IPS DF 6.9 (cell line): ENCODE measurements at places on chromosomes 3 and 15.
A peak's percentile ranks its signal among the peaks of the same experiment; 100 is the strongest.

GRCh38 chr3:3127432-3128010, 781 bp downstream of the TRNT1 start:
- no peak for DNase-seq

- DNase-seq = no peak
Measured at GRCh38 chr15:48307586-48307985, 23.6 kb upstream of the DUT start.

GRCh38 chr3:57142411-57142723, 22.8 kb downstream of the IL17RD start:
- no peak for DNase-seq

DNA sequence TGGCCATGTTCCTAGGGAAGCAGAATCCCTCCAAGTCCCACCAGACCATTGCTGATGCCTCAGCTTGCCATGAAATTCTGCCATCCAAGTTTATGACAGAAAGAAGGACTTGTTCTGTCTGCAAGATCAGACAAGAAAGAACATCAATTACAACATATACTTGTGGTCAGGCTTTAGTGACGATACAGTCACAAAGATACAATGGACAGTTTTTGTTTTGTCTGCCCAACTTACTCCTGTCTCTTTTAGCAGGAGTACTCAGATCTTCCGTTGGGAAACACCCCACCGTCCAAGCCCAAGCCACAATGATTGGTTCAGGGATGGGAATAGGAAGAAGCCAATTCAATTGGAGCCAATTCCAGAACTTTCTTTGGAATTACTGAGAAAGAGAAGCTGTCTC, 15.7 kb downstream of the KLHL6 start:
- no peak for DNase-seq

- no peak for DNase-seq
Measured at GRCh38 chr3:37898424-37898823, 36.7 kb downstream of the CTDSPL start.

GRCh38 chr3:33044676-33045075, 52.3 kb downstream of the GLB1 start:
- DNase-seq = no peak

- DNase-seq = no peak
Measured at GRCh38 chr3:118977118-118977517, 57.5 kb downstream of the IGSF11 start.

DNA sequence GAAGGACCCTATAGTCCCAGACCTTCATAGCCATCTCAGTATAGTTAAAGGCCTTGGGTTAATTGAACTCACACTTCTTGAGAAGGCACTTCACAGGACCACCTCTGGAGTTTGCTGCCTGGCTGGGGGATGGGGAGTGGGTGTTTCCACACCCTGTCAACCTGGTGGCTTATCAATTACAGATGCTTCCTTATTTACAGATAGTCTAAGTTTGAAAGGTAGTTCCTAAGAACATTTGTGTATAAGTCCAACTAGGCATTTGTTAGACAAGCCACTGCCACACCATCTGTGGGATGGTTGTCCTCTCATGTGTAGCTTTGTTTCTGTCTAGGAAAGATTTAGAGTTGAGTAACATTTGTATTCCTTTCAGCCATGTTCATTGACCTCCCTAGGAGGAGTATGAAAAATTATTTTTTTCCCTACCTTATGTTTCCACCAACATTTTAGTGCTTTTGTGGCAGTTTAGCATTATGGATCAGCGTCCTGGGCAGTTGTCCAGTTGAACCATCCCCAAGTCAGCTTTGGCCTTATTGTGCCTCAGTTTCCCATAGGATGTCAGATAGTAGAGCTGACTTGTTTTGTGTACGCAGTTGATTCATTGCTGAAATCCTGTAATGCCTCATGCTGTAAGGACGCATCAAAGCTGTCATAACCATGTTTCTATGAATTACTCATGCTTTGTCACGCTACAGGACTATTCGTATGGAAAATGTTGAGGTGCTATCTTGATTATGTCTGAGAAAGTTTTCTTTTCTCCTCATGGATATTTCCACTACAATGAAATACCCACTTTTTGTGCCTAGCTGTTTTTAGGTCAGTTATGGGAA, 21.2 kb upstream of the SIAH2 start:
- no peak for DNase-seq

- no peak for DNase-seq
Measured at GRCh38 chr15:38672814-38673670, 108.4 kb upstream of the RASGRP1 start.

DNA sequence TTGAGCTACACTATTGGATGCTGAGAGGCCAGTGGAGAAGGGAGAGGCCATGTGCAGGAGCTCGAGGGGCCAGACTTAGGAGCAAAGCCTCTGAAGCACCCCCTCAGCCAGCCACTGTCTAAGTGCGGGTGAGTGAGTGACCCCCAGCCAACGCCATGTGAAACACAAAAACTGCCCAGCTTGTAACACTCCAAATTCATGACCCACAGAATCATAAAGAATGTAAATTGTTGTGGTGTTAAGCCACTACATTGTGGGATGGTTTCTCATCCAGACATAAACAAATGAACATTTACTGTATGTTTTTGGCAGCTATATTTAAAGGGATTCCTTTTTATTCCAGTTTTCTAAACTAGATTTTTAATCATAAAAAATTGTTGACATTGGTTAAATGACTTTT, 27.2 kb upstream of the TMEM158 start:
- DNase-seq = no peak

DNA sequence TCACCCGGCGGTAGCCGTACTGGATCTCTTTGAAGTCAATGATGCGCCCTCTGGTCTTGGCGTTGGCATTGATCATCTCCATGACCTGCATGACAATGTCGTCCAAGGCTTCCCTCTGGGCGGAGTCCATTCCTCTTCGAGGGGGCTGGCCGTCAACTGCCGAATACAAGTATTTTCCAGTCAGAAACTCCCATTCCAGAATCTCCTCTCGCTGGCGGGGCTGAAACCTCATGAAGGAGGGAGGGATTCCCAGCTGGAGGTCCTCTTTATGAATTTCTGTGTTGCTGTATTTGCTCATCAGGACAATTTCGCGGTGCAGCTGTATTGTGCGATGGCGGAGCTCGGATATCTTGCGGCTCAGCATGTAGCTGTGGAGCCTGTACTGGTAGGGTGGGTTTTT, 73.4 kb downstream of the CHSY1 start:
- no peak for DNase-seq

GRCh38 chr3:12722226-12722625, 36.8 kb downstream of the TMEM40 start:
- DNase-seq = no peak

- DNase-seq = no peak
Measured at GRCh38 chr3:158355623-158356588, 215.1 kb upstream of the MLF1 start.

GRCh38 chr15:51322621-51323296, 15.6 kb downstream of the CYP19A1 start:
- DNase-seq = no peak

- DNase-seq = no peak
Measured at GRCh38 chr15:71218272-71218805, 103.1 kb downstream of the THSD4 start.

DNA sequence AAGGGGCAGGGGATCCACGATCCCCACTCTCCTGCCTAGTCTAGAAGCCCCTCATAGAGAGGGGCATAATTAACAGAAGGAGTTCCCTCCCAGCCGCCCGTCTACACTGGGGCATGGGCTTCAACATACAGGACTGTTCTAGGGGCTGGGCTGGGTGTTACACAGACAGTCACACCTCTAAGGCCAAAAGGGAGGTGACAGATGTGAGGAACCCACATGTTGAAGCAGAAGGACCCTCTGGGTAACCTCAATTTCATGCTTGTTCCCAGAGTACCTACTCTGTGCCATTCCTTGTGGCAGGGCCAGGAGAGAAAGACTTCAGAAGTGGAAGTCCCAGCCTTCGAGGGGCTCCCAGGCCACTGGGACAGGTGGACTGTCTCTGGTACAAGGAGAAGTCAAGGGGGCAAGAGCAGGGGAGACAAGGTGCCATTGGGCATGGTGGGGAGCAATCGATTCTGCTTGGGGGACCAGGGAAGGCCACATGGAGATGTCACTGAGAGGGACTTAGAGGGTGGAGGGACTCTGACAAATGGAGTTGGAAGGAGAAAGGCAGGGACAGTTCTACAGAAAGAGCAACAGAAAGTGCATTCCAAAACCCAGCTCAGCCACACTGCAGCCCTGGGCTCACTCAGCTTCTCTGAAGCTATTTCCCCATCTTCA, 71.3 kb downstream of the CPN2 start:
- DNase-seq = no peak

DNA sequence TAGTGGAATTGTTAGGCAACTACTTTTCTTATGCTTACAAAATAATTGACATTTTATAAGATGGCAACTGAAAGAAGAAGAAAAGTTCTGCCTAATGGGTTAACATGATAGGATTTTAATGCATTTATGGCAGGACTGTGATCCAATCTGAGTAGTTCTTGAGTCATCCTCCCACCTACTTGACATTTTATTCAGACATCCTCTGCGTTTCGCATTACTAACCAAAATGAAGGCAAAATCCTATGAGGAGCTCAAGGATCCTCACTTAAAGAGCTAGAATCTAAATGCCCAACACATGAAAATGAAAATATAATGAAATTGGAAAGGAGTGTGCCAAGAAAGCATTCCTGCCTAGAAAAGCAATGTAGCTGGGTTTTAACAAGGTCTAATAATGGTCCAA, 581.1 kb upstream of the SEMA6D start:
- no peak for DNase-seq

- peak; percentile 2 for DNase-seq
Measured at GRCh38 chr3:97793420-97794019, 28.3 kb upstream of the CRYBG3 start.

GRCh38 chr3:15199493-15200105, 6.4 kb upstream of the CAPN7 start:
- DNase-seq = no peak

- no peak for DNase-seq
Measured at GRCh38 chr3:13341229-13341905, 78.8 kb downstream of the NUP210 start.

DNA sequence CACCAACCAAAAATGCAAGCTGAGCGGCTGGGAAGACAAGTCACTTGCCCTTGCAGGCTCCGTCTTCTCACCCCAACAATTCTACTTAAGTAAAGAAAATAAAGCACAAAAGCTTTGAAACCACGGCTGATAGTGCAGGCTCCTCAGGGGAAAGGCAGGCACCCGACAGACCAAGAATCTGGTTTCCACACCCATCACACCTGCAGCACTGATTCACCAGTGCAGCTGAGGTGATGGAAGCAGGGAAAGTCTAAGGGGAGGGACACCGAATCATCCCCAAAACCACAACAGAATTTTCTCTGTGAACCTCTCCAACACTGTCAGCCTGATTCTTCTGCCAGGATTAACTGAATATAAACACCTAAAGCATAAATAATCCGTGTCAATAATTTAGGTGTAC, 62.0 kb upstream of the NSMCE3 start:
- no peak for DNase-seq

GRCh38 chr15:59689626-59690236, 611 bp upstream of the BNIP2 start:
- peak; percentile 20 for DNase-seq

DNA sequence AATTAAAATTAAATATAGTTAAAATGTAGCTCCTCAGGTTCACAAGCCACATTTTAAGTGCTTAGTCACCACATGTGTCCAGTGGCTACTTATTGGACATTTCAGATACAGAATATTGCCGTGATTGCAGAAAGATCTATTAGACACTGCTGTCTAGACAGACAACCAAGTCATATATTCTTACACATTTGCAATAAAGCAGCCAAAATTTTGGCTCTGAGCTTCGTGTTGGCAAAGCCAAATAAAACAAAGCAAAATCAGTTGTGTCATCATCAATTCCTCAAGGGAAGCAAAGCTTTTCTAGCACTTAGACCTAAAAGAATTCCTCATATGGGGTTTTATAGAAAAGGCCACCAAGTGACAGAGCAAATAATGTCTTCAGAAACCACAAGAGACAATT, 193.1 kb upstream of the LPP start:
- DNase-seq = no peak

DNA sequence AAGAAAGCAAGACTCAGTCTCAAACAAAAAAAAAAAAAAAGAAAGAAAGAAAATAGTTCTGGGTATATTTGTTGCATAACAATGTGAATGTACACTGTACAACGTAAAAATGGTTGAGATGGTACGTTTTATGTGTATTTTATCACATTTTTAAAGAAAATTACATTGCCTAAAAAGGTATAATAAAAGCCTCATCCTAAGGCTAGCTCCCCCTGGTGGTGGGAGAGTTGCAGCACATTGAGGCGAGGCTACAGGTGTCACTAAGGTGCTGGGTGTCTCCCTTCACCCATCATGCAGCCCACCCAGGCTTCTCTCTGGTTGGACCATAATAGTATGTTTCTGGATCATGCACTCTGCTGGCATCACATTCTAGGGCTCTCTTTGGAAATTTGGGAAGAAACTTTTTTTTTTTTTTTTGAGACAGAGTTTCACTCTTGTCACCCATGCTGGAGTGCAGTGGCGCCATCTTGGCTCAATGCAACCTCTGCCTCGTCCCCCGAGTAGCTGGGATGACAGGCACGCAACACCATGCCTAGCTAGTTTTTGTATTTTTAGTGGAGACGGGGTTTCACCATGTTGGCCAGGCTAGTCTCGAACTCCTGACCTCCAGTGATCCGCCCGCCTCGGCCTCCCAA, 12.4 kb upstream of the RAB11A start:
- no peak for DNase-seq

DNA sequence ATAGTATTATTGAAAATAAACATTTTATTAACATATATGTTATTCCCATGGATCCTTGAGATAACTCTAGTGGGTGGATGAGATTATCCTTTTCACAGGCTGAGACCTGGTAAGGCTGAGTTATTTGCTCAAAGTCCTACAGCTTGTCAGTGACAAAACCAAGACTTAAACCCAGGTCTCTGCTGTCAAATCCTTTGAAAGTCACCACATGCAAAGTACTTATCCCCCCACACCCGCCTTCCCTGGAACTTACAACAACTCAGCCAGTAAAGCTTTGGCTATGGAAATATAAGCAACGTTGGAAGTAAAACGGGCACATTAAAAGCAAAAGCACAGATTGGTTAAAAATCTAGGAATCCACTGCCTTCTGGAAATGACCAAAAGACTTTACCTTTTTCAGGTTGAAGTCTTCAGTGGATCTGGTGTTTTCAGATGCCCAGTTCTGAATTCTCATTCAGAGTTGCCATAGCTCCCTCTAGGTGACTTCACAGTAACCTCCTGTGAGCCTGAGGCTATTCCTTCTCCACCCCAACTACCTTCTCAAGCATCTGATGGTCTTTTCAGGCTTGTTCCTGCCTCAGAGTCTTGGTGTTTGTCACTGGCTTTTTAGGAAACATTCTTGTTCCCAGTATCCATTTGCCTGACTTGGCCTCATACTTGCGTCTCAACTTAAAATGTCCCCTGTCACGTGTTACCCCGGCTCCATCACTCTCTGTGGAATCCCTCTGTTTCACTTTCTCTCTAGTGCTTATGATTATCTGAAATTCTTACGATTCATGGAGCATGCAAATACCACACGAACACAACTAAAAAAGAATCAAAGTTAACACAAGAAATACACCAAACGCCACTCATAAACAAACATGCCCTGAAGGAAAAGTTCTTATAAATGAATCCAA, 131.2 kb downstream of the MAGI1 start:
- DNase-seq = no peak

DNA sequence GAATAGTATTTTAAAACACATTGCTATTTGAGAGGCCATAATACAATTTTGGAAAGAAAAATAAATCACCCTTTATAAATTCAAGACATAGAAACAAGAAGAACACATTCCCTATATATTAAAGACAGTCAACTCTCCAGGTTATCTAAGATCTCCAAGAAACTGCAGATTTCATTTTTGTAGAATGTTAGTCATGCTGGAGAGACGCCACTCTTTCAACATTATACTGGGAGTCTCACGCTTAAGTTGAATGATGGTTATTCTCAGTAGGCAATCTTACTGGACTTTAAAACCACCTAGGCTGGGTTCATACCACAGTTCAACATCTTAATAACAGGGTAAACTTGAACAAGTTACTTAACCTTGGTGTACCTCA, 3.6 kb upstream of the CHRM5 start:
- no peak for DNase-seq
